ENCODE measurements at places on chromosomes 5 and 9. TPM values are rescaled to one million over a fixed set of nuclear protein-coding genes. Genes with fewer than 3 reads are reported as not detected.

AK8 gene
- 8.6 TPM for polyA plus RNA-seq

PCDHB12 gene
- polyA plus RNA-seq: not detected

PPP2R2B gene
- polyA plus RNA-seq: 0.06 TPM

SPATA31A7 gene
- polyA plus RNA-seq: not detected

INVS gene
- polyA plus RNA-seq: 13.9 TPM

DNA sequence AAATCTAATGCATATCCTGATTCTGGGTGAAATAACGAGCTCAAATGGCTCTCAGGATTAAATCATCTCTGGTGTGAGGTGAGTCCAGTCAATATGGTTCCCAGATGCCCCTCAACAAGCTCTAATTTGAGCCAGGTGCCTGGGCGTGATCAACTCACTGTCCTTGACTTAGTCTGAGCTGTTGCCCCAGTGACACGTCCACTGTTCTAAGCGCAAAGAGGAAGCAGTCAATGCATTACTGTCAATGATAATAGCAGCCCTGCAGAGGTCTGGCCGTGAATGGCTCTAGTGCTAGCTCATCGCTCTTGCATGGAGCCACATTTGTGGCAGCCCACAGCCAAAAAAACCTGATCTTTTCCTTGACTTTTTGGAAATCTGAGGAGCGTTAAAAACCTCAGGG is 128.6 kb upstream of the EFNA5 start:
- no peaks in the 10 kb centered on the region for H3K4me1 ChIP-seq
- H3K27me3 ChIP-seq: no peaks in the 10 kb centered on the region
- no peak overlapping the region for H3K4me3 ChIP-seq
- H3K27ac ChIP-seq: no peak overlapping the region
- no peak for DNase-seq

GRCh38 chr9:134662143-134662876 is 20.7 kb downstream of the COL5A1 start:
- H3K27me3 ChIP-seq: no peaks in the 10 kb centered on the region
- no peaks in the 10 kb centered on the region for H3K36me3 ChIP-seq
- H3K4me1 ChIP-seq: no peaks in the 10 kb centered on the region
- DNase-seq: no peak
- H3K4me3 ChIP-seq: no peak overlapping the region

DNA sequence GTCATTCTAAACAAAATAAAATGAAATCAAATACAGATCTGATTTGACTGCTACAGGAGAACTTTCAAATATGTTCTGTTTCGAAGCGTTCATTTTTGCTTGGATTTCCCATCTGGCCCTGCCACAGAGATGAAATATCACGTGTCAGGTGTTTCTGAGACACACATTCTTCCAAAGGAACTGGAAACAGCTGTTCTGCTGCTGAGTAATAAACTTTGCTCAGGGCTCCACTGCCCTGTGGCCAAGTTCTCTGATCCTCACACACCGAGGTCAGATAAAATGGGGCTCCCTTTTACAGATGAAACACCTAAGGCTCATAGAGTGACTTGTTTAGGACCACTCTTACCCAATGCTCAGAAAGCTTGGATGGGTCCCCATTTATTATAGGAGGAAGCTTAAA is 42.5 kb downstream of the FRMPD1 start:
- no peak overlapping the region for H3K27ac ChIP-seq
- H3K36me3 ChIP-seq: no peaks in the 10 kb centered on the region
- no peak for DNase-seq
- H3K4me3 ChIP-seq: no peak overlapping the region
- no peaks in the 10 kb centered on the region for H3K27me3 ChIP-seq

- H3K4me1 ChIP-seq: peaks cover 23% of the 10 kb centered on the region
- no peak for DNase-seq
- peaks cover 31% of the 10 kb centered on the region for H3K36me3 ChIP-seq
- H3K27me3 ChIP-seq: no peaks in the 10 kb centered on the region
- H3K27ac ChIP-seq: no peak overlapping the region
Measured at GRCh38 chr5:163439092-163439425, 1.7 kb downstream of the CCNG1 start.

DNA sequence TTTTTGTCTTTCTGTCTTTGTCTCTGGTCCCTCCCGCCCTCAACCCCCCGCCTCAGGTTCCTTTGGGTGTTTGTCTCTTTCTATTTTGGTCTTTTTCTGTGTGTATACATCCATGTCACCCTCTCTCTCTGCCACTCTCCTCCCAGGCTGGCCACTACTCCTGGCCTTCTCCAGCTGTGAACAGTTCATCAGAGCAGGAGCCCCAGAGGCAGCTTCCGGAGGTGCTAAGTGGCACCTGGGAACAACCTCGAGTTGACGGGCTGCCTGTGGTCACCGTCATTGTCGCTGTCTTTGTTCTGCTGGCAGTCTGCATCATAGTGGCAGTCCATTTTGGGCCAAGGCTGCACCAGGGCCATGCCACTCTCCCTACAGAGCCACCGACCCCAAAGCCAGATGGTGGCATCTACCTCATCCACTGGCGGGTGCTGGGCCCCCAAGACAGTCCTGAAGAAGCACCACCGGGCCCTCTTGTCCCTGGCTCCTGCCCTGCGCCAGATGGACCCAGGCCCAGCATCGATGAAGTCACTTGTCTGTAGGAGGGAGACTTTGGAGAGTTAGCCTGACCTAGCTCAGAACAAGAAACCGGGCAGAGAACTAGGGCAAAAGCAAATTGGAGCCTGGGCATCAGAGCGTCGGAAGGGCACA is 1.7 kb downstream of the SMIM33 start:
- no peak for DNase-seq
- no peaks in the 10 kb centered on the region for H3K36me3 ChIP-seq
- H3K4me3 ChIP-seq: no peak overlapping the region
- peaks cover 17% of the 10 kb centered on the region for H3K4me1 ChIP-seq
- no peak overlapping the region for H3K27ac ChIP-seq
- no peaks in the 10 kb centered on the region for H3K27me3 ChIP-seq

DNA sequence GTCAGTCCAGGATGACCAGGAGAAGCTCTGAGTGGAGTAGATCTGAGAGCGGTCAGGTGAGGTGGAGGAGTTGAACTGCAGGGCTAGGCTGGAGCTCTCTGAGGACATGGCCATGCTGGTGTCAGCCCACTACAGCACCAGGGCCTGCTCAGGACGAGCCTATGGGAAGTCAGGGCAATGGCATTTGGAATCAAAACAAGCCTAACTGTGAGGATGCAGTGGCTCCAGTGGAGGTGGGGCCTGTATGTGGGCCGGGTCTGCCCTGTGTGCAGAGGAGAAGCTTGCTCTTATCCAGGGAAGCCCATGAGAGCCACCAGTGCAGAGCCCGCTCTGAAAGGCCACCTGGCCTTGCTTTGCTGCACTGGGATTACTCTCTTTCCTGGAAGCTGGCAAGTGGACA is 11.1 kb downstream of the CXCL14 start:
- H3K4me1 ChIP-seq: no peaks in the 10 kb centered on the region
- DNase-seq: no peak
- H3K27ac ChIP-seq: no peak overlapping the region
- no peak overlapping the region for H3K4me3 ChIP-seq
- H3K36me3 ChIP-seq: no peaks in the 10 kb centered on the region

GRCh38 chr5:6728011-6728794 is 15.0 kb downstream of the TENT4A start:
- no peaks in the 10 kb centered on the region for H3K36me3 ChIP-seq
- no peak overlapping the region for H3K27ac ChIP-seq
- no peaks in the 10 kb centered on the region for H3K27me3 ChIP-seq
- peaks cover 29% of the 10 kb centered on the region for H3K4me1 ChIP-seq

- H3K4me3 ChIP-seq: no peak overlapping the region
- H3K4me1 ChIP-seq: peaks cover 59% of the 10 kb centered on the region
- H3K27me3 ChIP-seq: no peaks in the 10 kb centered on the region
- H3K27ac ChIP-seq: no peak overlapping the region
- DNase-seq: no peak
- H3K36me3 ChIP-seq: peaks cover 53% of the 10 kb centered on the region
Measured at GRCh38 chr9:124274226-124274625, 16.5 kb downstream of the NEK6 start.

DNA sequence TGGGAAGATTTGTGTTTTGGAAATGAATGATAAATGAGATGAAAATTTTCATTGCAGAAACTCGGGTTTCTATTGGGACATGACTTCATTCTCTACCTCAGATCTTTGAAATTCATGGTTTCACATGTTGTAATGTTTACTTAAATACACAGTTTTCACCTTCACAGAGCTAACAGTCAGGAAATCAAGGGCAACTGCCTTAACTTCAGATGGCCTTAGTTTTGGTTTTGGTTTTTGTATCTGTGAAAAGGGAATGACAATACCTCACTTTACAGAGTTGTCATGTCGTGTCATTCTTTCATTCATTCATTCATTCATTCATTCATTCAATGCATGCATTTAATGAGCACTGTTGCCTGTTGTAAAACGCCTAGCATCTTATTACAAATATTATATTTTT is 41.9 kb downstream of the NIM1K start:
- no peaks in the 10 kb centered on the region for H3K27me3 ChIP-seq
- no peak for DNase-seq
- H3K27ac ChIP-seq: no peak overlapping the region
- H3K4me3 ChIP-seq: no peak overlapping the region
- H3K4me1 ChIP-seq: no peaks in the 10 kb centered on the region

- H3K4me3 ChIP-seq: no peak overlapping the region
- H3K4me1 ChIP-seq: peaks cover 16% of the 10 kb centered on the region
- no peak overlapping the region for H3K27ac ChIP-seq
- H3K36me3 ChIP-seq: no peaks in the 10 kb centered on the region
- DNase-seq: no peak
- peaks cover 50% of the 10 kb centered on the region for H3K27me3 ChIP-seq
Measured at GRCh38 chr9:136667214-136667939, 4.7 kb downstream of the EGFL7 start.

DNA sequence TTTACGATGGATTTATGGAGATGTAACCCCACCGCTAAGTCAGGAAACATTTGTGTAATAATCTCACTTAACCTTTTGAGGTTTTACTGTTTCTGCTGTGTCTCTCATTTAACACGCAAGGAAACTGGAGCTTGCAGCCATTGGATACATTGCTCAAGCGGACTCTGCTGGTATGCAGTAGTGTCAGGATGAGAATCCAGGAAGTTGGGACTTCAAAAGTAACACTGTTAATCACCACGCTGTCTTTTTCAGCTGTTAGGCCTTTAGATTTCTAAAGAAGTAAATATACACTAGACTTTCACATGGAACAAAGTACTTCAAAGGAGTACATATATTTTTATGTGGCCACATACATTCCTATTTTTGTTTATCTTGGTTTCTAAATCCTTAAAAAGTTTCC is 114.7 kb downstream of the LPAR1 start:
- no peak for DNase-seq
- H3K36me3 ChIP-seq: no peaks in the 10 kb centered on the region
- no peaks in the 10 kb centered on the region for H3K4me1 ChIP-seq
- H3K27ac ChIP-seq: no peak overlapping the region

- H3K4me3 ChIP-seq: no peak overlapping the region
- no peaks in the 10 kb centered on the region for H3K36me3 ChIP-seq
- DNase-seq: no peak
- H3K4me1 ChIP-seq: no peaks in the 10 kb centered on the region
Measured at GRCh38 chr5:110250355-110250754, 476.1 kb downstream of the TMEM232 start.
